CD4-positive, alpha-beta T cell treated with Interleukin-1 beta for 1 hour (primary cell): ENCODE measurements at places on chromosomes 2 and 18.

- DNase-seq, result no peak
Observed at GRCh38 chr18:9417073-9417851, 58.1 kb upstream of the RALBP1 start.

DNA sequence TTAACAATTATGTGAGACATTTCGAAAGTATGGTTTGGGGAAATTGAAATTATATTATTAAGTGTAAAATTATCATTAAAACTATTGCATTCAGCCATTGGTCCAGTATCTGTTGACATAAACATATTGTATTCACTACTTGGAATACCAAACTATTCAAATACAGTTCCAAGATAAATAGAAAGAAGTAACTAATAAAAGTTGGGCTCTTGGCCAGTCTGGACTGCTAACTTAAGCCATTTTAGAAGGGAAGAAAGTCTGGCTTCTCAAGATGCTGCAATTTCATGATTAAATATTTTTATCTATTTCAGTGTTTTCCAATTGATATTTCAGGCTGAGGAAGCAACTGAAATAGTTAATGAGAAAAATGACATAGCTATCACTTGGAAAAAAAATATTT lies 109.8 kb upstream of the CHRNA1 start:
- DNase-seq, result no peak

- DNase-seq, result no peak
Observed at GRCh38 chr2:147865560-147865959, 20.7 kb downstream of the ACVR2A start.

DNA sequence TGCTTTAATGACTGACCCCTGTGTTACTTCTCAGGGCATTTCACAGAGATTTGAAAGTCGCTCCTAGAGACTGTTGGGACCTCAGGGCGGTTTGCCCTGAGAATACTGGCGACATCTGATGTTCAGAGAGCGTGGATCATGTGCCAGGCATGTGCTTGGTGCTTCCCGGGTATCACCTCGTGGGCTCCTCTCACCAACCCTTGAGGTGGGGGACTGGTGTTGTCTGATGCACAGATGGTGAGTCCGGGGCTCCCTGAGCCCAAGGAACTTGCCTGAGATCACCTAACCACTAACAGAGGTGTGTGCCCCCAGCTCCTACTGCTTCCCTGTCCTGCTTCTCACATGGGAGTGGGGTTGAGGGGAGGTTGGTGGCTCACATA lies 16.2 kb downstream of the ATOH8 start:
- DNase-seq, result no peak

- DNase-seq, result no peak
Observed at GRCh38 chr2:214810671-214811070, 1.2 kb upstream of the BARD1 start.

- DNase-seq, result no peak
Observed at GRCh38 chr2:158729873-158730620, 65.1 kb upstream of the DAPL1 start.

- DNase-seq, result no peak
Observed at GRCh38 chr2:176284461-176285049, 15.3 kb downstream of the MTX2 start.

DNA sequence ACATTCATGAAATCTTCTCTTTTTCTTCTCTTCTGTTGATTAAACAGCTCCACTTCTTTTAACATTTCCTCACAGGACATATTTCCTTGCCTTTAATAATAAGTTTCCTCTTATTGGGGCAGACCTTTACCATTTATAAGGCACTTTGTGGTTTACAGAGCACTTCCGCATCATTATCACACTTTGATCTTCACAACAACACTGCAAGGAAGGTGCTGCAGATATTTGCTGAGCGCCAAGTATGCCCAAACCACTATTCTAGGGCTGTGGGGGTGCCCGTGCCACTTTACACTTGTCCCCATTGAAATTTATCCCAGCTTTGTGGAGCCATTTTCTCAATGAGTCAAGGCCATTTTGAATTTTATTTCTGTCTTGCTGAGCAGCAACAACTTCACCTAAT lies 246.6 kb downstream of the SS18 start:
- DNase-seq, result no peak

- DNase-seq, result peak; percentile 30
Observed at GRCh38 chr18:9673296-9674251, 34.5 kb upstream of the RAB31 start.

DNA sequence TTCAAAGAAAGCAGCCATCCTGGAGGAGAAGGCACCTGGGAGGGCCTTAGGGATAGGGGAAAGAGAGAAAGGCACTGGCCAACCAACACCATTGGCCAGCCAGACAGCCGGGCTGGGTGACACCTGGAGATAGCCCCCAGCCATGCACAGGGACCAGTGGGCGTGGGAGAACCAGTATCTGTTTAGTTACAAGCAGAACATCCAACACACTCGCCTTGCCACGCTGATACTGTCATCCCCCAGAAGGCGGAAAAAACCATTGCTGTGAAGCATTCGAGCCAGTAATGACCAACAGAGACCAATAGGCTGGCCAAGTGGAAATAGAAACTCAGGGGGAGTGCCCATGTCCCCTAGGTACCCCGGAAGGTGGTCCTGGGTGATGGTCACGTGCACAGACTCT lies 15.5 kb downstream of the ASPRV1 start:
- no peak for DNase-seq

- no peak for DNase-seq
Observed at GRCh38 chr2:195769975-195770374, 112.9 kb downstream of the SLC39A10 start.

DNA sequence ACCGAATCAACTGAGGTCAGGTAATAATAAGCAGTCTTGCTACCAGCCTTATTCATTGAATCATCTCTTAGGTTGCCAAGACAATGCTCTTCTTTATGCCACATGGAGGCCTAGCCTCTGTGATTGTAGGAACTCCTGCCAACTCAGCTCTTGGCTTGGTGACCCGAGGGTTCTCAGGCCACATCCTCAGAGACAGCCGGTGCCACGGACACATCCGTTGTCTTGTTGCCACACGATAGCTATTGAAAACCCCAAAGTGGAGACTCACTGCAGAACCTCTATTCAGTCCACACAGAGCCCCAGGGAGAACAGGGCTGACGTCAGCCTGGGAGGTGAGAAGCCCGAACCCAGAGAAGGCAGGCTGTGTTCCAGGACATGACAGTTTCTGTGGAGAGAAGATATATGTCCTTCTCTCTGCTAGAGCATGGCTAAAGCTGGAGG lies 53.5 kb upstream of the TGFA start:
- no peak for DNase-seq

DNA sequence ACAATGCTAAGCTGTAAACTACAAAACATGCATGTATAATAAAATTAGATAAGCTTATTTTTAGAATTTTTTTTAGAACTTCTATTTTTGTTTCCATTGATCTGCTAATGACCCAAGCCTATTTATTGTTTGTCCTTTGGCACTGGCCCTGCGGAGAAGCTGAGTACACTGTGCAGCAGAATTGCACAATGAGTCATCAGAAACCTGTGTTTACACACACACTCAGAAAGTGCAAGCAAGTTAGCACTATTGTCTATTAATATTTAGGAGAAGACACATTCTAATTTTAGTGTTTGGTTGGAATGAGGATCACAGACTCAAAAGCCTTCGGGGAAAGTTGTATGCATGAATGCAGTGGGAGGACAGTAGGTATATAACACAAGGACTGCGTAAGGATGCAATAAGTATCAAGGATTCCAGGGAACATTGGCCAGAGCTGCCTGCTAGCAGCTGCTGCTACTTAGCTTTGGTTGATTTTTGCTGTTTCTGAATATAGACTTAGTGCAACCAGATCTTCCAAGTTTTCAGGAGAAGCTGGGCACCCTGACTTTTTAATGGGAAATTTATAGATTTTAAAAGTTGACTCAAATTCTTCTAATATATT lies 128.2 kb downstream of the KCNH7 start:
- DNase-seq, result no peak

- no peak for DNase-seq
Observed at GRCh38 chr18:8675057-8675456, 30.3 kb upstream of the MTCL1 start.

- no peak for DNase-seq
Observed at GRCh38 chr2:30796699-30797098, 10.5 kb downstream of the CAPN13 start.

DNA sequence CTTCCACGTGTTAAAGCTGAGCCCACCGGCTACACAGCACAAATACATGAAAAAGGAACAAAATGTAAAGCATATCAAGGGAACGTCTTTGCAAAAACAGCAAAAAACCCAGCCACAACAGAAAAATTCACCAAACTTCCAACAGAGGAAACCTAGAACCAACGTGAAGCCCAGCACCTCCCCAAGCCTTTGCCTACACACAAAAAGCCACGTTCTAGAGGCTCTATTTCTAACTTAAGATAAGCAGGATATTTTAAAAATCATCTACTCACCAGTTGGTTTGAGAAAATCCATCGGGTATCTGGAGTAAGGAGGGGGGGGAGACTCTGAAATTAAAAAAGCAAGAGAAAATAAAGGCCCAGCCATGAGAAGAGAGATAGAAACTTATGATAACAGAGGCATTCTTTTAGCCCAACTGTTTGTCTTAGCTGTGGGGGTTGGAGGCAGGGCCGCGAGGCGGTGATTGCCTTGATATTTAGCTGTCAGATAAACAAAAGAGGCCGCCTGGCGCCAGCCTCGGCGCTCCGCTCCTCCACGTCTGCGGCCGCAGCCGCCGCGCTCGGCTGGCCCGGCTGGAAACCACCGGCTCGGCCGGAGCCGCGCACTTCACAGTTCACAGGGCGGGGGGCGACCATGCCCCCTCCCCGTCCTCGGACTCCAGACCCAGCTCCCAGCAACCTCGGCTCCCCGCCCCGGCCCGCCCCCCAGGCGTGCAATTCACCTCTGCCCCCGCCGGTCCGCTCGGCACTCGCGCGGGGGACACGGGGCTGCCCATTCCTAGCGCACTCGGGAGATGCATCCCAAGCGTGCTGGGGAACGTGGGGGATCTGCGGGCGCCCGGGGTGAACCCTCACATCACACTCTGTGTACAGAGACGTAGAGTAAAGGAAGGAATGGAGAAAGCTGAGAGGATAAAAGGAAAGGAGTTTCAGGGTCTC lies 2.4 kb downstream of the SMAD7 start:
- peak; percentile 65 for DNase-seq

DNA sequence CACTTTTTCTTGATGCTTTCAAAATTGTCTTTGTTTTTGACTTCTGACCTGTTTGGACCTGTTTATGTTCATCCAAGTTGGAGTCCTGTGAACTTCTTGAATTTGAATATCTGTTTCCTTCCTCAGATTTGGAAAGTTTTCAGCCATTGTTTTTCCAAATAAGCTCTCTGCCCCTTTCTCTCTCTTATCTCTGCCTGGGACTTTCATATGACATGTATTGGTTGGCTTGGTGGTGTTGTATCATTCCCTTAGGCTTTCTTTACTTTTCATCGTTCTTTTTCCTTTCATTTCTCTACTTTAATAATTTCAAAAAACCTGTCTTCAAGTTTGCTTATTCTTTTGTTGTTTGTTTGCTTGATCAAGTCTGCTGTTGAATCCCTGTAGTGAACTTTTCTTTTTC lies 60.1 kb upstream of the LDLRAD4 start:
- no peak for DNase-seq
